Fibroblast of the aortic adventitia (primary cell): ENCODE measurements at places on chromosomes 6 and 20. TPM values are rescaled to one million over a fixed set of nuclear protein-coding genes. Genes with fewer than 3 reads are reported as not detected.

- DNase-seq: no peak
Observed at GRCh38 chr6:38283734-38284362, 355.9 kb downstream of the BTBD9 start.

Gene SOBP
- 7.4 and 7.9 TPM in 2 replicates for total RNA-seq

DNA sequence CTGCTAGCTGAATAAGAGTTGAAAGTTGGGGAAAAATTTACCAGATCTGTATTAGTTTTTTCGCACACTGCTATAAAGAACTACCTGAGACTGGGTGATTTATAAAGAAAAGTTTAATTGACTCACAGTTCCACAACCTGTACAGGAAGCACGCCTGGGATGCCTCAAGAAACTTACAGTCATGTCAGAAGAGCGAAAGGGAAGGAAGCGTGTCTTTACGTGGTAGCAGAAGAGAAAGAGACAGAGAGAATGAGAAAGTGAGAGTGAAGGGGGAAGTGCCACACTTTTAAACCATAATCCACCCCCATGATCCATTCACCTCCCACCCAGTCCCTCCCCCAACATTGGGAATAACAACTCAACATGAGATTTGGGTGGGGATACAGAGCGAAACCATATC, 79.6 kb downstream of the KHDC1L start:
- DNase-seq: no peak

DNA sequence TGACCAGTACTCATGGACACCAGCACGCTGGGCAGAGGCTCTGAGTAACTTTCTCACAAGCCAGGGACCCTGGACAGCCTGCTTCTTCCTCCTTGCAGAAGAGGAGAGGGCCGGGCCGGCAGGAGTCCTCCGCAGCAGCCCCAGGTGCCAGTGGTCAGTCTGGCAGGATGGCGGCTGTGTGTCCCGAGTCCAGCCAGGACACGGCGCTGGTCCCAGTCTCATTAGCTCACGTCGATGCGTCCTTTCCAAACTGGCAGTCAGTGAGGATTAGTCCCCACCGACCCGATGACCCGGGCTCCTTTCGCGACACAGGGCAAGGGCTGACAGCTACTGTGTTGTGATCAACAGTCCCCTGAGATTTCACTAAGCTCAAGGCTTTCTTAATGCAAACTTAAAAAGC, 267.0 kb downstream of the TAF4 start:
- no peak for DNase-seq

DNA sequence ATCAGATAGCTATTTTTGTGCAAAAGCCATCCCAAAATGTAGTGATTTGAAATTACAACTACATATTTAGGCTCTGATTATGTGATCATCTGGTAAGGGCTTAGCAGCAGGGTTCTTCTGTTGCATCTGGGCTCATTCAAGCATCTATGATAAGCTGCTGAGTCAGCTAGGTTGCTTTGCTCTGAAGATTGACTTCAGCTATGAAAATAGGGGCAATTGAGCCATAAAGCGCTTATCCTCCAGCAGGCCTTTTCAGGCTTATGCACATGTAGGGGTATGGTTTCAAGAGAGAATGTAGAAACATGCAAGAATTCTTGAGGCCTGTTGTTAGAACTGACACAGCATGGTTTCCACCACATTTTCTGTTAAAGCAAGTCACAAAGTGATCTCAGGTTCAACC, 114.1 kb downstream of the PLCB1 start:
- DNase-seq: no peak

- DNase-seq: no peak
Observed at GRCh38 chr6:165746331-165746730, 83.3 kb upstream of the PDE10A start.

GRCh38 chr6:72788188-72788587, 166.3 kb downstream of the KCNQ5 start:
- DNase-seq: peak; percentile 62

- no peak for DNase-seq
Observed at GRCh38 chr6:167338541-167339117, 13.7 kb downstream of the TTLL2 start.

GRCh38 chr6:79446006-79446405, 91.2 kb downstream of the LCA5 start:
- no peak for DNase-seq

DNA sequence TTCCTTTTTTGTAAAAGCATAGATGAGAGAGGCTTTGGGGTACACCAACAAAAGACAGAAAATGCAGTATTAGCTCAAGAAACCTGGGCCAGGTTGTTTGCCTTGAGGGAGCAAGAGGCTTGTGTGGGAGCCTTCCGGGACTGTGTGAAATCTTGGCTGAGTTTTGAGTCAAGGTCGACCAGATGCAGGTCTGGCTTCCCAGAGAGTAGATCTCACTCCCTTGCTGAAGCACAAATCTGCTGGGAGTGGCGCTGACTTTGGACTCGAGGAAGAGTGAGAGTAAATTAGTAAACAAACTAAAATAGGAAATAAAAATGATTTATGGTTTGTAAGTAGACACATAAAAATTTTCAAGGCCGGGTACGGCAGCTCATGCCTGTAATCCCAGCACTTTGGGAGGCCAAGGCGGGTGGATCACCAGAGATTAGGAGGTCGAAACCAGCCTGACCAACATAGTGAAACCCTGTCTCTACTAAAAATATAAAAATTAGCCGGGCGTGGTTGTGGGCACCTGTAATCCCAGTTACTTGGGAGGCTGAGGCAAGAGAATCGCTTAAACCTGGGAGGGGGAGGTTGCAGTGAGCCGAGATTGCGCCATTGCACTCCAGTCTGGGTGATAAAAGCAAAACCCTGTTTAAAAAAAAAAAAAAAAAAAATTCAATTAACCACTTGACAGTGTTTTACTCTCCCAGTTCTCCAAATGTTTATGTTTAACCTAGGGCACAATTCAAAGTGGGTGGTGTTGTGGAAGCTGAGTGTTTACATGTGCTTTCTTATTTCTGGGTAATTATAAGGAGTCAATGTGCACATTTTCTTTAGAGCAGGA, 27.7 kb upstream of the EDN1 start:
- no peak for DNase-seq

- DNase-seq: no peak
Observed at GRCh38 chr6:154402081-154402780, 45.6 kb upstream of the IPCEF1 start.

Gene LY6G6F
- total RNA-seq: not detected in 2 replicates

- DNase-seq: peak; percentile 91
Observed at GRCh38 chr6:130322673-130323268, 43.0 kb upstream of the TMEM200A start.

Gene IMPG1
- total RNA-seq: not detected in 2 replicates

GRCh38 chr6:34792605-34793500, 970 bp downstream of the BLTP3A start:
- peak; percentile 67 for DNase-seq

DNA sequence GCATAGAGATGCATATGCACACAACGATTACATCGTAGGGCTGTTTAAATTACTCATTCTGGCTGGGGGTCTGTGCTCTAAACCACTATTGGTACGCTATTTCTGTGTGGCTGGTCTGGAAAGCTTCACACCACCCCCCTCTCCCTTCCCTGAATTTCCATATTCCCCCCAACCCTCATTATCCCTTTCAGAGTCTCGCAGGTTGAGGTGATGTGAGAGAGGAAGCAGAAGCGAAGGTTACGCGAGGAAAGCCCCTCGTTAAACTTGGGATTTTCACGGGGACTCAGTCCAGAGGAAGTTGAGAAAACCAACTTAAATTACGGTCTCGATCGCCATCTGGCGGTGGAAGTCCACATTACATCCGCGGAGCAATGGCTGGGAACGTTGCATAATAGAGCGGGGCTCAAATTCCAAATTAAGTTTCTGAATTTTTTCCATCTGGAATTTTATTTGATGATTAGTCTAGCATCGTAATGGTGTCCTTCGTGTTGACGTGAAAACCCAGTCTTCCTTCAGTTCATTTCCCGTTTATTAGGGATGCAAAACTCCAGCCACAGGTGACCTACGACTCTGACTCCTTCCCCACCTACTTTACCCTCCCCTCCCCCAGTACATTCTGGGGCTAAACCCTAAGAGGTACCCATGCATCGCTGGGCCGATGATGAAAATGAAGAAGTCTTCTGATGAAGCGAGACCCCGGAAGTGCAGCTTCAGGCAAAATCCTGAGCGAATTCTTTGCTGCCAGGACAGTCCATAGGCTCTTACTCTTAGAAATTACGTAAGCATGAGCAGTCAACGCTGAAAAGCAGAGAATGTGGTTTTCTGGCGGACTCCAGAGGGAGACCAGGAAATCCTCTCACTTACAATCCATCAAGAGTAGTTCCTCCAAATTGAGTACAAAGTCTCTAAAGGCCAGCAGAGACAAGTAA, 19.7 kb downstream of the HLA-DOB start:
- DNase-seq: peak; percentile 77

Gene TBX18
- total RNA-seq: 16.1 and 27.1 TPM in 2 replicates

Gene HINT3
- total RNA-seq: 23.5 and 30.6 TPM in 2 replicates

DNA sequence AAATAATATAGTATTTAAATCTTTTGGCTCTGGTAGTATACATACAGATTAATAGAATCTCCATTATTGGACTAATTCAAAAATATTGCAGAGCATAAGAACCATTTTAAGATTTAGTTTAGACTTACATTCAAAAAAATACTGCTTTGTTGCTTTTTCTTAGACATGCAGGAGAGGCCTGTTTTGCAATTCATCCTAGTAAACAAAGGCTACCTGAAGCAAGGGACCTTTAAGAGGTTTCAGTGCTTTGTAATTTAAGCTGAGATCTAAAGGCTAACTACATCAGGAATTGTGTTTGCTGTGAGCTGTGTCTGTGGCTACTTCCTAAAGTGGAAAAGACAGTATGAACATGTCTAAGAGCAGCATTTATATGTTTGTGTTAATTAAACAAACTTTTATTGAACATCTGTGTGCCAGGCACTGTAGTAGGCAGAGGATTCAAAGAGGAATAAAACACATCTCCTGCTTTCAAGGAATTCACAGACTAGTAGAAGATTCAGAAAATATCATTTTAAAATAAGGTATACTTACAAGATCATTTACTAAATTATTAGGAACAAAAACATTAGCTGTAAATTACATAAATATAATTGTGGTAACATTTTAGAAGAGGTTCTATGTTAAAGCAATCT, 29.1 kb upstream of the CALHM6 start:
- DNase-seq: no peak

- DNase-seq: no peak
Observed at GRCh38 chr6:159778542-159779103, 10.8 kb downstream of the TCP1 start.

DNA sequence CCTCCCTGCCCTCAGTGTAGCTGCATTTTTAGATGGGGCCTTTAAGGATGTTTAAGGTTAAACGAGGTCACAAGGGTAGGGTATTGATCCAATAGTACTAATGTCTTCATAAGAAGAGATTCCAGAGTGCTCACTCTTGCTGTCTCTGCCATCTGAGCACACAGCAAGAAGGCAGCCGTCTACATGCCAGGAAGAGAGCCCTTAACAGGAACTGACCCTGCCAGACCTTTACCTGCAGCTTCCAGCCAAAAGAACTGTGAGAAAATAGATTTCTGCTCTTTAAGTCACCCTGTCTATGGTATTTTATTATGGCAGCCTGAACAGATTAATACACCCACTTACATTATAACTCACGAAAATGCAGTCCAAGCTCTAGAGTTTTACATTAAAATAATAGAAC, 685.3 kb upstream of the MARCKS start:
- DNase-seq: no peak

Gene HLA-DQB1
- not detected in 2 replicates for total RNA-seq

GRCh38 chr6:131914967-131915751, 36.0 kb downstream of the CCN2 start:
- DNase-seq: peak; percentile 90

DNA sequence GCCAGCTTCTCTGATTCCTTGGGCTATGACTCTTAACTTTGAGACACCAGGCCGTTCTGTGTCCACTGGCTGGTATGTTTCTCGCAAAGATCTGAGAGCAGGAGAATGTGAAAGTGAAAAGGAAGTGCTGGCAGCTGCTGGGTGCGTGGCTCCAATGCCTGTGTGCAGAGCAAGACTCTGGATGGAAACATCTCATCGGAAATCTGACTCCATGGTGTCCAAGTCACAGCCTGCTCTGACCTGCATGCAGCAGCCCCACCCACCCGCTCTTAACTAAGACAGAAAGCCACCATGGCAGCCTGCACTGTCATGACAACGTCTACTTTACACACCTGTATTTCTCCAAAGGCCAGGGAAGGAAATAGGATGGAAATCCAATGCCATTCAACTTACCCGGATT, 66.3 kb upstream of the MPC1 start:
- no peak for DNase-seq

Gene CD24
- total RNA-seq: 1.7 and 4.5 TPM in 2 replicates

Gene SYTL3
- 1.9 and 10.5 TPM in 2 replicates for total RNA-seq

Gene ARID1B
- 47.7 and 55.9 TPM in 2 replicates for total RNA-seq
